Neural progenitor cell (in vitro differentiated cells): ENCODE measurements at places on chromosomes 5 and 9. TPM values are rescaled to one million over a fixed set of nuclear protein-coding genes. Genes with fewer than 3 reads are reported as not detected.

The HAVCR1 gene
- not detected in 2 replicates for total RNA-seq

DNA sequence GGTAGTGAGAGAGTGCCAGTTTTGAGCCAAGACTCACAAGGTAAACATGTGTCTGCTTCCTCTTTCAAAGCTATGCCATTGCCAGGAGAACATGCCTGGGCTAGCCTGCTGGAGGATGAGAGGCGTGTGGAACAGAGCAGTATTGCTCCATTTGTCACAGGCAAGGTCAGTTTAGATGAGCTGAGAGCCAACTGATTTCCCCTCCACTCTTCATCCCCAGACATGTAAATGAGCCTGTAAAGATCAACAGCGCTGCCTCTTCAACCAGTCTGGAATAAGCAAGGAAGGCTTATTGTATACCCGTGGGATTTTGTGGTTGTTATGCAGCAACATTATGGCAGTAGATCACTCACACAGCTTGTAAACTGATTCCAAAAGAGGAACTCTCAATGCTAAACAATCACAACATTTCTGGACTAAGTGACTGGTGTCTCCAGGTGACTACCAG, 8.2 kb upstream of the GDNF start:
- peaks cover 8% of the 10 kb centered on the region for H3K27me3 ChIP-seq
- H3K4me1 ChIP-seq: peaks cover 11% of the 10 kb centered on the region

GRCh38 chr5:169095976-169096375, 205.0 kb downstream of the SLIT3 start:
- H3K36me3 ChIP-seq: no peaks in the 10 kb centered on the region
- H3K4me1 ChIP-seq: peaks cover 4% of the 10 kb centered on the region
- no peak for DNase-seq
- H3K27ac ChIP-seq: no peak overlapping the region

The NUDT12 gene
- 31.3 and 49.8 TPM in 2 replicates for total RNA-seq

DNA sequence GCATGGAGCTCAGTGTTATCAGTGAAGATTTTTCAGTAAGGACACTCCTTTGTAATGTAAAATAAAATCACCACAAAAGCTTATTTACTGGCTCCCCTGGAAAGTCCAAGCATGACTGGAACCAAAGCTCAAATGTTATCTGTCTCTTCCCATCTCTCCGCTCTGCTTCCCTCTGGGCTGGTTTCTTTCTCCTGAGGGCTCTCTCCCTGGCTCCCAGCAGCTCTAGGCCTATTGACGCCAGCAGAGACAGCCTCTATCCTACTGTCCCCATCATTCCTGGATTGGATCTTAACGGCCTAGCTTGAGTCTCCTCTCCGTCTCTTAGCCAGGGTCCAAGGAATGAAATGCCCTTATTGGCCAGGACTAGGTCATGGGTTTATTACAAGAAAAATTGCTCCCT, 86.1 kb downstream of the TMEM167A start:
- no peak overlapping the region for H3K4me3 ChIP-seq
- no peaks in the 10 kb centered on the region for H3K36me3 ChIP-seq
- H3K27ac ChIP-seq: no peak overlapping the region
- no peak for DNase-seq
- no peaks in the 10 kb centered on the region for H3K4me1 ChIP-seq
- no peaks in the 10 kb centered on the region for H3K27me3 ChIP-seq

The STING1 gene
- 0.07 and 0.19 TPM in 2 replicates for total RNA-seq

- DNase-seq: no peak
- H3K4me3 ChIP-seq: no peak overlapping the region
- no peaks in the 10 kb centered on the region for H3K4me1 ChIP-seq
- H3K27me3 ChIP-seq: no peaks in the 10 kb centered on the region
Observed at GRCh38 chr9:5301544-5301943, 3.0 kb downstream of the RLN2 start.

DNA sequence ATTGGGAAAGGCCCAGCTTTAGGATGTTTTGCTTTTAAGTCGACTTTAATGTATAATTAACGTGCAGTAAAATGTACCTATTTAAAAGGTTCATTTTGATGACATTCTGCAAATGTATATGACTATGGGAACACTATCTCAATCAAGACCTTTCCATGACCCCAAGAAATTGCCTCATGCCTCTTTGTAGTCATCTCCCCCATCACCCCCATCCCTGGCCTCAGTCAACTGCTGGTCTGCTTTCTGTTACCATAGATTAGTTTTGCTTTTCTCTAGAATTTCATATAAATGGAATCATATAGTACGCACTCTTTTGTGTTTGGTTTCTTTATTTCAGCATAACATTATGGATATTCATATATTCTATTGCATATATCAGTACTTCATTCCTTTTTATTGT, 80.7 kb upstream of the C9orf72 start:
- H3K27me3 ChIP-seq: no peaks in the 10 kb centered on the region
- no peak overlapping the region for H3K27ac ChIP-seq
- no peaks in the 10 kb centered on the region for H3K36me3 ChIP-seq
- no peak overlapping the region for H3K4me3 ChIP-seq

DNA sequence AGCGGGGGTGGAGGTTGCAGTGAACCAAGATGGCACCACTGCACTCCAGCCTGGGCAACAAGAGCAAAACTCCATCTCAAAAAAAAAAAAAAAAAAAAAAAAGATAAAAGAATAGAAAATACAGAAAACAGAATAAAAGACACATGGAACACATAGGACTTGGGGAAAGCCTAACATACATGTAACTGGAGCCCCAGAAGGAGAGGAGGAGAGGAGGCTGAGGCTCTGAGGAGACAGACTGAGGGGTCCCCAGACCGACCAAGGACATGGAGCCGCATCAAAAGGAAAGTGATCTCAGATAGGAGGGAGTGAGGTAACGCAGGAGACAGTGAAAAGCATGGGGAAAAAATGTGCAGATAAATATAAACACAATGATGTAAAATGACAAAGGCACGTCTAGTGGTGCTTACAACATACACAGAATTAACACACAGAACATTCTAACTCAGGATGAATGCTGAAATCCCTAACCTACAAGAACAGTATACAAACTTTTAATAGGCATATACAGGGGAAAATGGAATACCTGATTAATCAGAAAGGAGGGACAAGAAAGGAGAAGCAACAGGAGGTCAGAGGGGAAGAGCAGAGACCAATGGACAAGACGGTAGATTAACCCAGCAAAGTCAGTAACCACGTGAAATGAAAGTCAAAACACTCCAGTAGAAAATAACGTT, 65.2 kb upstream of the UBAC1 start:
- H3K36me3 ChIP-seq: no peaks in the 10 kb centered on the region
- no peak for DNase-seq
- H3K4me1 ChIP-seq: no peaks in the 10 kb centered on the region
- no peaks in the 10 kb centered on the region for H3K27me3 ChIP-seq
- no peak overlapping the region for H3K27ac ChIP-seq

The NUP188 gene
- total RNA-seq: 66.7 and 80.0 TPM in 2 replicates

The PAEP gene
- not detected in 2 replicates for total RNA-seq
